Stimulated activated naive CD4-positive, alpha-beta T cell (primary cell): ENCODE measurements at places on chromosomes 4 and X.

DNA sequence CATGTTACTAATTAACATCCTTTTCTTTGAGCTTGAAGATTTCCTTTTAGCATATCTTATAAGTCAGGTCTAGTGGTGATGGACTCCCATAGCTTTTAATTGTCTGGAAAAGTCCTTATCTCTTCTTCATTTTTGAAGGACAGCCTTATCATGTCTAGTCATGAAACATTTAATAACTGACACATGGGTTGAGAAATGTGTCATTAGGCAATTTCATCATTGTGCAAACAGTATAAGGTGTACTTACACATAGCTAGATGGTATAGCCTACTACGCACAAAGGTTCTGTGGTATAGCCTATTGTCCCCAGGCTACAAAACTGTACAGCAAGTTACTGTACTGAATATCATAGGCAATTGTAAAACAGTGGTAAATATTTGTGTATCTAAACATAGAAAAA is 34.5 kb upstream of the ALG13 start:
- no peak for DNase-seq

- no peak for DNase-seq
These were observed 189.1 kb upstream of the ATP6AP2 start for GRCh38 chrX:40391662-40392061.

DNA sequence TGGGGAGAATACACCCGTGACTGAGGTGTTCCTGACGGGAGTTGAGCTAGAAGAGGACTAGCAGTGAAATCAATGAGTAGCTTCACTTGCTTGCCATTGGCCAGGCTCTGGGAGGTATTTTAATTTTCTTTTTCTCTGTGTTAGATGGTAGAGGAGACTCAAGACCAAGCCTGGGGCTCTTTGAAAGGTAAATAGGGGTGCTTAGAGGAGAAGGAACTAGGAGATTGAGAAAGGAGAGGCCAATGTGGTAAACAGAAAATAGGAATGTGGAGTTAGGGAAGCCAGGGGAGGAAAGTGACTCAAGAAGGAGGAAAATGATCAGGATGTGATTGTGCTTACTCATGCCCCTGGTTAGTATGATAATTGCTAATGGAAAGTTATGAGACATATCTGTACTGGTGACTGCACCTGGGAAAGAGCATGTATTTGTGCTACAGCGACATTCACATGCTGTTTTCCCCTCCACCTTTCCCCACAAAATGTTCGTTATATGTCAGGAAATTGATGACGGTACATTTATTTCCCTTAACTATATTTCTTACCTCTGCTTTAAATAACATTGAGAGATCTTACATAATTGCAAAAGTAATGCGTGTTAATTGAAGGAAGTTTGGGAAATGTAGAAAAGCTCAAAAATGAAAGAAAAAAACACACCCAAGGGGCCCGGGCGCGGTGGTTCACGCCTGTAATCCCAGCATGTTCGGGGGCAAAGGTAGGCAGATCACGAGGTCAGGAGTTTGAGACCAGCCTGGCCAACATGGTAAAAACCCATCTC is 16.9 kb upstream of the LRBA start:
- DNase-seq: no peak

- no peak for DNase-seq
These were observed 38.2 kb downstream of the HTRA3 start for GRCh38 chr4:8307714-8308113.

DNA sequence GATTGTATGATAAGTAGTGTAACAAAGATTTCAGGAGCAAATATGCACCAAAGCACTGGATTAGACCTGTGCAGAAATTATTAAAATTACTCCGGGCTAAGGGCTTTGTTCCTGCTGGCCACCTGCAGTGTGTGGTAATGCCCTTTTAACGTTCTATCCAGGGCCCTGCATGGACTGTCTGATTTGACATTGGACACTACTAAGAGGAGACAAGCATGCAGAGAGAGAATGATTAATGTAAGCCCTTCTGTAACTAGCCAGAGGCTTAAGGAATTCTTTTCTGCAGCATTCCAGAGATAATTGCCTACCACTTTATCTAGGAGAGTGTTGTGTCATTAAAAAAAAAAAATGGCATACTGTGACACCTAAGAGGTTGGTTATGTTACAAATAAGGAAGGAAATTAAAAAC is 117.0 kb downstream of the PCDH7 start:
- no peak for DNase-seq

GRCh38 chrX:10079231-10079630 is 77.5 kb upstream of the CLCN4 start:
- no peak for DNase-seq

GRCh38 chrX:111928456-111928855 is 52.5 kb downstream of the TRPC5OS start:
- DNase-seq: no peak

DNA sequence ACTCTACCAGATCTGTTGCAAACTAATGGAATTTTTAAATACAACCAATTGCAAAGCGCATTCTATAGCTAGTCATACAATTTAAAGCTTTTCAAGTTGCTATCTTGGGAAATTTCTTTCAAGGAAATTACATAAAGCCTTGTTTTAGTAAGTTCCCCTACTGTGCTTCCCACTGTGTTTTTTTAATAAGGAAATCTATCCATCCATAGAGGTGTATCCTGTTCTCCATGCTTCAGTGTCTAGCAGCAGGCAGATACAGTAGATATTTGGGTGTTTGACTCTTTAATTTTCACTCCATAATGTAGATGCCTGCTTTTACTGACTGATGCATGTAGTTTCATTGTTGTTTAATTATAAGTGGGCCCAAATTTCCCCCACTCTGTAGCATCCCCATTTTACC is 171.6 kb upstream of the POU3F4 start:
- no peak for DNase-seq
